Parietal lobe (tissue), 2 donors: ENCODE measurements at places on chromosomes 6 and 20. TPM values are rescaled to one million over a fixed set of nuclear protein-coding genes. Genes with fewer than 3 reads are reported as not detected.

Gene SLC12A5
- 33.8 TPM for total RNA-seq

Gene DDO
- not detected for total RNA-seq

Gene POU3F2
- total RNA-seq: 162 TPM

Gene APOM
- total RNA-seq: 2.2 TPM
